ENCODE measurements at places on chromosomes 12 and 14.

DNA sequence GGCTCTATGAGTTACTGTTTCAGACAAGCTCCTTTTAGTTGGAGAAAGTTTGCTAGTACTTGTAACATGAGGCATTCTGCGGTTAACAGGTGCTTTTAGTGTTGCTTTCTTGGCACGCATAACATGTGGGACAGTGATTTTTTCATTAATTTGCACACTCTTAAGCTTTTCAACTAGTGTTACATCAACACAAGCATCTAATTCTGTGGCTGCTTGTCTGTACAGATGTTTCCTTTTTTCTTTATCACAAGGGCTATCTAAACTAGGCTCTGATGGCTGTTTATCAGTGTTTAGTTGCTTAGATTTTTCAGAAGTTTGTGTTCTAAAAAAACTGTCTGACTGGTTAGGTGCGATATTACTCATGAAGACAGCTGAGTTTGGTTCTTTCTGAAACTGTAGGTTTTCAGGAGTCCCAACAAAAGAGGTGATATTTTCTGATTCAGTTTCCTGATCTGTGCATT, 120.1 kb downstream of the RALGAPA1 start:
- DNase-seq, result no peak

- peak; percentile 87 for DNase-seq
Observed at GRCh38 chr14:41609704-41610183, 3.1 kb downstream of the LRFN5 start.

GRCh38 chr14:93104961-93105360, 10.8 kb downstream of the ITPK1 start:
- DNase-seq, result no peak

DNA sequence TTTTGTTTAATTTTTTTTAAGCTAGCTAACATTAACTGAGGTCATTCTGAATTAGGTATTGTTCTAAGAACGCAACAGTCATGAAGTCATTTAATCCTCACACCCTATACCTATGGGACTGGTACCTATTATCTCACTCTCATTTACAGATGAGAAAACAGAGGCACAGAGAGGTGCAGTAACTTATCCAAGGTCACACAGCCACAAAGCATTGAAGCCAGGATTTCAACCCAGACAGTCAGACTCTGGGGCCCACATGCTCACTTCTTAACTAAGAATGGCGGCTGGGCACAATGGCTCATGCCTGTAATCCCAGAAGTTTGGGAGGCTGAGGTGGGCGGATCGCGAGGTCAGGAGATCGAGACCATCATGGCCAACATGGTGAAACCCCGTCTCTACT, 15.0 kb upstream of the DTX1 start:
- DNase-seq, result no peak

- no peak for DNase-seq
Observed at GRCh38 chr12:68462803-68463202, 130.6 kb upstream of the MDM1 start.

DNA sequence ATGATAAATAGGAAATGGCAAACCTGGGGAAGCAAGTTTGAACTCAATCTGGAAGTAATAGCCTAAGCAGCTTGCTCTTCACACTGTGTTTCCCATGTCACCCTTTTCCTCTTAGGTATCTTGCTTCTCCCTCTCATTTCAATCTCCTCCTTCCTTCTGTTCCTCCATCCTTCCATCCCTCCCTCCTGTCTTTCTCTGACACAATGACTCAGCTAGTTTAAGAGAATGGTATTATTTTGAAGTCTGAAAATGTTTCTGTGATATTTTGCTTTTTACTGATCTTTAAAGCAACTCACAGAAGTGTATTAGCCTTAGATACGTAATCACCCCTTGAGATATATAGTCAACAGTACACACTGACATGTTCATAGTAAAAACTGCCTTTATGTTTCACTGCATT, 55.9 kb upstream of the FGD4 start:
- no peak for DNase-seq

- DNase-seq, result no peak
Observed at GRCh38 chr14:100065111-100065871, at the start of gene EVL. Gene EVL (plus strand): TSS chr14:100065422. CDS start chr14:100065501, 79 bp downstream.

DNA sequence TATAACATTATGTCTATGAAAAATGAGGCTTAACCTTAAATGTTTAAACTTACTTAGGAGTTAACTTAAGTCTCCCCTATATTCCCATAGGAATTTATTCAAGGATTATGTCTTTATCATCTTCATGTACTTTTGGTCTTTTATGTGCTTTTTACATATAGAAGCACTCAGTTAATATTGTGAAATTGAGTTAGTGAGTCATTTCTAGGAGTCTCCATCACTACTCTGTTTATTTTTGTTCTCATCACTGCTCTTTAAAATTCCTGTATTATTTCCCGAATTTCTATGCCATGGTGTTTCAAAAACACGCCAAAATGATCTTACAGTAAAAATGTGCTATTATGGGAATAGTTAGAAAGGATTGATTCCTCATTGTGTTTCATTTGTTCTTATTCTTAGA, 31.6 kb downstream of the TBC1D15 start:
- no peak for DNase-seq

GRCh38 chr12:115983226-115983798, 294.2 kb downstream of the MED13L start:
- no peak for DNase-seq

- no peak for DNase-seq
Observed at GRCh38 chr14:105682956-105683570, 156.7 kb downstream of the TMEM121 start.

DNA sequence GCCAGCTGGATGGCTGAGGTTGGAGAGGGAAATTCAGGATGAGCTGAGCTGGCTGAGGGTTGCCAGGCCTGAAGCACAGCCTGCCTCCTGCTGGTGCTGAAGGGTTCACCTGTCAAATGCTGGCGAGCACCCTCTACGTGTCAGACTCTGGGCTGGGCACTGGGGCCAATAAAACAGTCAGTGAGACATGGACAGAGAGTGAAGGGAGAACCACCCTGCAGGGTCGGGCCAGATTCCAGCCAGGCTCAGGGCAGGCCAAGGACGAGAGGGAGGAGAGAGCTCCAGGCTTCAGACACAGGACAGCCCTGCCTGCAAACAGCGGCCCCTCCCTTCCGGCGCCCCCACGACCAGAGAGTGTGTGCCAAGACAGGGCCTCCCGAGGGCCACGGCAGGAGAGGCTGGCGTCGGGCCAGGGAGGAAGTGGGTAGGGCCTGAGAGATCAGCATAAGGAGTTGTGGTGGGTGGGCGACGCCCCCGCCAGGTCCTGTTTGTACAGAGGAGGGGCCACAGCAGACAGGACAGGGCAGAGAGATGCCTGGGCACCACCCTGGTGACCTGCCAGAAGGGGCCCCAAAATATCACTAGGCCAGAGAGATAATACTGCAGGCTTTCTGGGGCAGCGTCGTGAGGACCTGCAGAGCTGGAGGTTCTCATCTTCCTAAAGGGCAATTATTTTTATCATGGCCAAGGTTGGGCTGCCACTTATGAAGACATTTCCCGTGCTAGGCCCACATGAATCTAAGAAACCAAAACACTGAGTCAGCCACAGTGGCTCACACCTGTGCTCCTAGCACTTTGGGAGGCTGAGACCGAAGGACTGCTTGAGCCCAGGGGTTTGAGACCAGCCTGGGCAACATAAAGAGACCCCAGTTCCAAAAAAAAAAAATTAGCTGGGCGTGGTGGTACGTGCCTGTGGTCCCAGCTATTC, 73.1 kb upstream of the GPR68 start:
- peak; percentile 52 for DNase-seq

DNA sequence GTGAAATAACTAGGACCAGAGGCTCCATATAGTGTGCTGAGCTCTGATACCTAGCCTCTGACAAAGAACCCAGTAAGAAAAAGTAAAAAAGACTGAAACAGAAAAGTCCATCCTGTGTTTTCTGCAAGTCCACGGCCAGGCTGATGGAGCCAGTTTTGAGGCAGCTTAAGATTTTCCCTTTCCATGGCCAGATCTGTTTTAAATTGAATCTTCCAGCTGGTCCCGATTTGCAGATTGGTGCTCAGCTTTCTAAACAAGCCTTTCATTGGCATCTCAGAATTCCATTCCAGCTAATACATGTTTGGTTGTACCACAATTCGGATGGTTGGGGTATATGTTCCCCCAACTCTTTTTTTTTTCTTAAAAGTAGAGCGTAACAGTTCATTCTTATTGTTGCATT, 152.0 kb downstream of the DACT1 start:
- no peak for DNase-seq

DNA sequence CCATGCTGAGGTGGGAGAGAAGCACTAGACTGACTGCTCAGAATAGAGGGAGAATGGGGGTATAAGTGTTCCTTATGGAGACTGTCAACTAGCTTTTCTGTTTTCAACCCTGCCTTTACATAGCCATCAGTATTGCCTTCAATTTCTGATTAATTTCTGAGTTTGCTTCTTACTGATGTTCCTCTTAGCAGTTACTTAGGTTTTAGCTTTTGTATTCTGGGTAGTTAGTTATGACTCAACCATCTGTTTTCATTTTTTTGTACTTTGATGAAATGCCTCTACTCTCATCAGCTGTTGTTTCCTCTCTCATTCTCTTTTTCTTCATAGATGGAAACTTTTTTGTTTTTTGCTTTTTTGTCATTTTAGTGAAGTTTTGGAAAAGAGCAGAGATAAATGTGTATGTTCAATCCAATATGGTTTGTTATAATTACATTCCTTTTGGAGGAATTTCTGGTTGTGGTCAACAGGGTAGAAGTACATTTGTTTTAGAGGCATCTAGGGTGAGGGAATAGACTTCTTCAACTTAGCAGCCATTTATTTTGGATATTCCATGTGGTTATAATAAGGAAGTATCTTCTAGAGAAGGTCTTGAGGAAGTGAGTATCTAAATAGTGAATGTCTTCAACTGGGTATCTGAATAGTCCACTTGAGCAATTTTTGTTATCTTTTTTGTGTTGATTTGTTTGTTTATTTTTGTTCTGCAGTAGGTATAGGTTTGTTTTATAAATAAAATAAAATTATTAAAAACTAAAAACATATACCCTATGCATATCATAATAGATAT, 29.6 kb downstream of the PMCH start:
- no peak for DNase-seq

GRCh38 chr12:105453316-105453715, 122.8 kb downstream of the C12orf75 start:
- DNase-seq, result no peak

GRCh38 chr12:103840876-103841689, at the start of gene NT5DC3:
Gene NT5DC3 (minus strand): TSS chr12:103841234. CDS start chr12:103841156, 78 bp downstream.
- DNase-seq, result peak; percentile 79

- no peak for DNase-seq
Observed at GRCh38 chr14:73887694-73888459, 1.2 kb downstream of the ZNF410 start.

DNA sequence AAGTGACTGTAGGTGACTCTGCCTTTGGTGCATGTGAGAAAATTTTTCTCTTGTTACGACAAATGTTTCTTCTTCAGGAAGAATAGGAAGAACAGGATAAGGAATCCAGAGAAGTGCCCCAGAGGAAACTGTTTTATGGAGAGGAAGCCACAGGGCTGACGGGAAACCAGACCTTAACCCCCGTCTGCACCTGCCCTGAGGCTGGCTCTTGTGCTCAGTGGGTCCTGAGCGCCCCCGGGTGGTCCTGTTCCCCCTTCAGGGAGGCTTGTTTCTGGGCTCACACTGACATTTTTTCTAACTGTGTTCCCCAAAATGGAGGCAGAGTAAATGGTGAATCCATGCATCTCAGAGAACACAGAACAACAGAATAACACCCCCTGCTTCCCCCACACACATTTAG, 691.8 kb downstream of the TMEM121 start:
- DNase-seq, result no peak

GRCh38 chr12:52054833-52055730, 3.8 kb downstream of the NR4A1 start:
- DNase-seq, result no peak

DNA sequence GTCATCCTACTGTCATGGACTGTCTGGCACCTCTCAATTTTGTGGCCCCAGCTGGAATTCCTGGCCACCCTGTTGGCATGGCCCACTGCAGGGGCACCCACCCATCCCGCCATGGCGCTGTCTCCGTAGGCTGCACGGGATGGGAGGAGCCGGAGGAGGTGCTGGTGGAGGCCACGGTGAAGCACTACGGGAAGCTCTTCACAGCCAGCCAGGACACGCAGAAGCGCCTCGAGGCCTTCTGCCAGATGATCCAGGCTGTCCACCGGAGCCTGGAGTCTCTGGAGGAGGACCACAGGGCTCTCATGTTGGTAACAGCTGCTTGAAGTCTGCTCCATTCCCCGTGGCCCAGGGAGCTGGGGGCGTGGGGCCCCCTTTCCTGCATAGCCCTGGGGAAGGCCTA, 3.9 kb downstream of the CCDC197 start:
- no peak for DNase-seq

DNA sequence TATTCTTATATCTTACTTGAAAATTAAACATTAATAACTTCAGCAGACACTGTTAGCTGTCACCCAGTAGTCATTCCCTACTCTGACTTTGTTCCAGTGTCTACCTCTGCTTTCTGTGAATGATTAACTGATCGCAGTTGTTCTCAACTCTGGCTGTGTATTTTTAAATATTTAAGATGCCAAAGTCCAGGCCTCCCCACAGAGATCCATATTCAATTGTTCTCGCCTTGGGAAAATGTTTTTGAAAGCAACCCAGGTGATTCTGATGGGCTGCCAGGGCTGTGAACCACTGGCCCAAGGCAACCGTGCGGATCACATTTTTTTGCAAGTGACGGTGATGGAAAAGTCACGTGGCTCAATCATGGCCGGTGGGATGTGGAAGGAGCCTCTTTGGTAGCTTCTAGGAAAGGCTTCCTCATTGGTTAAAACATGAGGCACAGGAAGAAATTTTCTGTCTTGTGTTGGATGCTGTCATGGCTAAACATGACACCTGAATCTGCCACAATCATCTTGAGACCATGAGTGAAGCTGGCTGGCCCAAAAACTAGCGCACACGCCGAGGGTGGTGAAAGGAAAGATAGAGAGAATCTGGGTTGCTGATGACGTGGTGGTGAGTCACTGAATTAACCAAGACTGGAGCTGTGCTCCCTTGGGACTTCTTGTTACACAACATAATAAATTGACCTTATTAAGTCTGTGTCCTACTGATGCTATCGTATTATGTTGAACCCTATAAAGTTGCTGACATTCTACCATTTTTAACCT, 37.2 kb downstream of the RDH12 start:
- DNase-seq, result no peak

- DNase-seq, result no peak
Observed at GRCh38 chr12:126781593-126781992, 1485.4 kb upstream of the TMEM132C start.

DNA sequence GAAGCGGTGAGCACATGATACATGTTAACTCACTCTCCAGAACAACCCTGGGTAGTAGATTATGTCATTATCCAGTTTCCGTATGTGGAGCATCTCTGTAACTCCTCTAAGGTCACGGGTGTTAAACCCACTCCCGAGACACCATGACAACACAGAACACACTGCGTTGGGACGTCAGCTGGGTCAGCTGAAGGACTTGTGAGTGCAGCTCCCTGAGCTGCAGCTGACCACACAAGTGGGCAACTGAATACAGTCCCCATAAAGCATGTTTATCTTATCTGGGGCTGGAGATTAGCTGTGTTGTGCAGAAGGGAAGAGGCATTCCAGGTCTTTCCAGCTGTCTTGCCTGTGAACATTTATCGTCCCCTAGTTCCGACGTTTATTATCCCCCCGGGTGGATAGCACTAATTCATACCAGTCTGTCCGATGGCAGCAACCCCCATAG, 211.5 kb downstream of the CHST11 start:
- peak; percentile 63 for DNase-seq

All from right lung (tissue), 10 donors.